Aortic smooth muscle cell (primary cell): ENCODE measurements at places on chromosomes 11 and 22. TPM values are rescaled to one million over a fixed set of nuclear protein-coding genes. Genes with fewer than 3 reads are reported as not detected.

The SNX32 gene
- 0.37 and 0.40 TPM in 2 replicates for total RNA-seq

The SYT13 gene
- under 0.01 TPM in 1 of 2 replicates, not detected in the other for total RNA-seq

The MS4A4A gene
- not detected in 2 replicates for total RNA-seq

The OR5B17 gene
- not detected in 2 replicates for total RNA-seq

The OR52N4 gene
- not detected in 2 replicates for total RNA-seq

The SCUBE2 gene
- total RNA-seq: 1.5 and 5.5 TPM in 2 replicates

The ABTB2 gene
- total RNA-seq: 3.0 and 3.1 TPM in 2 replicates

The UPK3A gene
- total RNA-seq: not detected in 2 replicates

The UNC93B1 gene
- total RNA-seq: 16.8 and 20.6 TPM in 2 replicates

The ARHGEF17 gene
- 31.4 and 58.3 TPM in 2 replicates for total RNA-seq

The DEFB131B gene
- not detected in 2 replicates for total RNA-seq

The TMEM191C gene
- 2.9 and 3.0 TPM in 2 replicates for total RNA-seq

The TCF20 gene
- total RNA-seq: 16.5 and 17.0 TPM in 2 replicates

The RAB6A gene
- 127 and 131 TPM in 2 replicates for total RNA-seq

The CACNA1I gene
- total RNA-seq: under 0.01 and 0.12 TPM in 2 replicates

The LSP1 gene
- total RNA-seq: 6.7 and 18.2 TPM in 2 replicates

The OR51G1 gene
- total RNA-seq: not detected in 2 replicates

The CYTH4 gene
- 0.06 and 0.40 TPM in 2 replicates for total RNA-seq

The BRMS1 gene
- total RNA-seq: 50.1 and 58.0 TPM in 2 replicates

The OR56B1 gene
- total RNA-seq: 0.06 TPM in 1 of 2 replicates, not detected in the other

The TYR gene
- total RNA-seq: not detected in 2 replicates

The ANGPTL5 gene
- 0.25 and 0.92 TPM in 2 replicates for total RNA-seq

The LRRC74B gene
- not detected in 2 replicates for total RNA-seq

The SYTL2 gene
- 7.0 and 7.5 TPM in 2 replicates for total RNA-seq

The ADAMTS15 gene
- 44.9 and 47.6 TPM in 2 replicates for total RNA-seq

The ARRB1 gene
- 8.6 and 15.5 TPM in 2 replicates for total RNA-seq

The APOL4 gene
- total RNA-seq: 0.13 and 0.37 TPM in 2 replicates

The COPB1 gene
- total RNA-seq: 263 and 280 TPM in 2 replicates

The C11orf97 gene
- not detected in 2 replicates for total RNA-seq

The KCNK4 gene
- total RNA-seq: not detected in 2 replicates

The OR5F1 gene
- not detected in 2 replicates for total RNA-seq

The COMT gene
- total RNA-seq: 184 and 209 TPM in 2 replicates

The TCIRG1 gene
- total RNA-seq: 61.2 and 69.5 TPM in 2 replicates
